ENCODE measurements at places on chromosomes 4 and X. TPM values are rescaled to one million over a fixed set of nuclear protein-coding genes. Genes with fewer than 3 reads are reported as not detected.

Gene RPS6KA6
- 5.4 TPM for total RNA-seq

Gene HPGD
- not detected for total RNA-seq

Gene SPIN2A
- total RNA-seq: not detected

Gene SLC26A1
- 0.22 TPM for total RNA-seq

Gene ANXA10
- not detected for total RNA-seq

Gene CYLC1
- total RNA-seq: not detected

Gene GYPE
- 2.5 TPM for total RNA-seq

Gene FREM3
- not detected for total RNA-seq

Gene VCX
- total RNA-seq: not detected

Gene UGT2B11
- not detected for total RNA-seq

Gene FATE1
- not detected for total RNA-seq

Gene ARHGAP36
- not detected for total RNA-seq

Gene SEPTIN6
- 23.8 TPM for total RNA-seq

Gene GYG2
- 0.43 TPM for total RNA-seq

Gene MAGEE1
- 1.1 TPM for total RNA-seq

Gene POF1B
- total RNA-seq: not detected

Gene GDPD2
- total RNA-seq: not detected

Gene OTC
- total RNA-seq: not detected

Gene COL4A6
- total RNA-seq: not detected

Gene CTAG1B
- not detected for total RNA-seq

Gene CCNB3
- not detected for total RNA-seq

Gene LRP2BP
- not detected for total RNA-seq

Gene TRIM75
- total RNA-seq: not detected

Gene NCAPG
- total RNA-seq: 15.6 TPM

All from GM23248 (cell line).